ENCODE measurements at places on chromosomes 4 and X. TPM values are rescaled to one million over a fixed set of nuclear protein-coding genes. Genes with fewer than 3 reads are reported as not detected.

DNA sequence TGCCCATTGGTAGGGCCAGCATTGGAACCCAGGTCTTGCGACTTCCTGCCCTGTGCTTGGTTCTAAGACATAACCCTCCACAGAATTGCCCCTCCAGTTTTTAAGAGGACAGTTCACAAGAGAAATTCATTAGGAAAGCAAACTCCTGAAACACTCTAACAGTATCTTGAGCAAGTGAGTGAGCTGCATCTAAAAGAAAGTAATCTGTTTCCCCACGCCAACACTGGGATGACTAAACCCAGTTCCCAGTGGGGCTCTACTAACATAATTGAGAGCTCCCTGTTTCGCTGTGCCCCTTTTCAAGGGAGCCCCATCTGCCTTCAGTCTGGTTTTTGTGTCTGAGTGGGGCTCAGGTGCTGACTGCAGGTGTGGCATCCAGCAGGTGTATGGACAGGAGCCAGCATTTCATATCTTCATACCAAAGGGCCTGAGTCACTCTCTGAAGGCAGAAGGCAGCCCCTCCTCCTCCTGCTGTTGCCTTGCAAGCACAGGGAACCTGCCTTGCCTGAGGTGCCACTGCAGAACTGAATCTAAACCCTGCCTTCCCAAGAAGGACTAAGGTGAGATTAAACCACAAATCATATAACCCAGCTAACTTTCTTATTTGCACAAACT, 8.0 kb downstream of the AMOT start:
- H3K4me1 ChIP-seq = no peaks in the 10 kb centered on the region
- H3K4me3 ChIP-seq = no peak overlapping the region
- no peaks in the 10 kb centered on the region for H3K27me3 ChIP-seq
- no peak for DNase-seq
- H3K36me3 ChIP-seq = no peaks in the 10 kb centered on the region

DNA sequence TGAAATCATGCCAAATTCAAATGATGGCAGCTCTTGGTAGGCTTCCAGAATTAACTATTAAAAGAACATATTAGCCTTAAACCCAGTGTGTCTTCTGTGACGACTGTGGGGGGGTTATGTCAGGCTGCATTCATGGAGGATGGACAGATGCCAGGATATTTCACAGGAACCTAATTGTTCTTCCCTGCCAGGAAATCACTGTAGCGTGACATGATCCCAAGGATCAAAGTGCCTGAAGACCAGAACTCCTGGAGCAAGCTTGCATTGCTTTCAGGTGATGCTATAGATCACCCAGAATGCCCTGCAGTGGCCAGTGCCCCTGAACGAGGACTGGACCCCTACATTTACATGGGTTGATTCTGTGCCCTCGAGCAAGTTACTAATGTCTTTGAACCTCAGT, 1093.0 kb upstream of the TENM3 start:
- H3K4me3 ChIP-seq = no peak overlapping the region
- H3K27ac ChIP-seq = no peak overlapping the region
- no peaks in the 10 kb centered on the region for H3K27me3 ChIP-seq
- DNase-seq = no peak

DNA sequence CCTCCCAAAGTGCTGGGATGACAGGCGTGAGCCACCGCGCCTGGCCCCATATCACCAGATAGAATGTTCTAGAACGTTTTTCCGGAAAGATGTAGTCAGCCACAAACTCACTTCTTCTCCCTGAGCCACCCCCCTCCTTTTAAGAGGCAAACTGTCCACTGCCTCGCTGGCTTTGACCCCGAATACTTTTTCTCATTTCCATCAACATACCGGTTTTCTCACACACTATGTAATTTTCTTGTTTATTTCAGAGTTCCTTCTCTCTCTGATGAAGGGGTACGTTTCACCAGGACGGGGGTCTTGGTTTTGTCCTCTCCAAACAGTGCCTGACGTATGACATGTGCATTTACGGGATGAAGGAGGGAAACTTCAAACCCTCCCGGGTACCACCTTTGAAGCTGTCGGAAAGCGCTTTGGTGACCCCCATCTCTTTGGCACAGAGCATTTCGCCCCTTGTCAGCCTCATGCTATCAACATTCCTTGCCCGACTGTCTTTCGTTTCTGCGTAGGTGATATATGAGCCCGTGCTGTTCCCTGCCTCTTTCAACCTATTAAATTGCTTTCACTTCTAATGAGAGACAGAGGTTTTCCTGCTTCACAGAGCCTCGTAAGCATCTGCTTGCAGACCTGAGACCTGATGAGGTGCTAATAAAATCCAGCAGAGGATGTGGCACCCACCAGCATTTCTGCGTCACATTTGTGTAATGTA, 73.8 kb downstream of the CRLF2 start:
- no peak overlapping the region for H3K4me3 ChIP-seq
- H3K36me3 ChIP-seq = no peaks in the 10 kb centered on the region
- no peak overlapping the region for H3K27ac ChIP-seq
- H3K27me3 ChIP-seq = no peaks in the 10 kb centered on the region

MAGEB17 gene
- total RNA-seq = not detected

FOXR2 gene
- total RNA-seq = not detected

DNA sequence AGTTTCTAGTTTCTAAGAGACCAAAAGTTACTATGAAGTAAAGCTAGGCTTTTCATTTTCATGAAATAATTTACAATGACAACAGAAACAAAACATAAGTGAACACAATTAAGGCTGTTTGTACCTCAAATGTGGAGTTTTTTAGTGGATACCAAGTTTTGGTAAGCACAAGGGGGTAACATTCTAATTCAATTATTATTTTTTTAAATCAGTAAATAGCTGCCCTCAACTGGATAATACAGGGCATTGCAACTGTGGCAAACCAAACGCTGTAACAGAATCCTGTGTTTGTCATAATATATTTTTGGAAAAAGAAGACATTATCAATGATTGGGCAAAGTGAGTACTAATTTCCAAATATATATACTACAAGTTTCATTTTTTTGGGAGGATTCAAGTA, 150.3 kb downstream of the FBXW7 start:
- no peak overlapping the region for H3K4me3 ChIP-seq
- DNase-seq = no peak
- no peaks in the 10 kb centered on the region for H3K4me1 ChIP-seq
- no peaks in the 10 kb centered on the region for H3K36me3 ChIP-seq

UGT2B10 gene
- total RNA-seq = not detected

- H3K27ac ChIP-seq = no peak overlapping the region
- no peaks in the 10 kb centered on the region for H3K4me1 ChIP-seq
- no peak overlapping the region for H3K4me3 ChIP-seq
- DNase-seq = no peak
- no peaks in the 10 kb centered on the region for H3K36me3 ChIP-seq
- no peaks in the 10 kb centered on the region for H3K27me3 ChIP-seq
These were observed 182.1 kb downstream of the MOSPD2 start for GRCh38 chrX:15055146-15055930.

DNA sequence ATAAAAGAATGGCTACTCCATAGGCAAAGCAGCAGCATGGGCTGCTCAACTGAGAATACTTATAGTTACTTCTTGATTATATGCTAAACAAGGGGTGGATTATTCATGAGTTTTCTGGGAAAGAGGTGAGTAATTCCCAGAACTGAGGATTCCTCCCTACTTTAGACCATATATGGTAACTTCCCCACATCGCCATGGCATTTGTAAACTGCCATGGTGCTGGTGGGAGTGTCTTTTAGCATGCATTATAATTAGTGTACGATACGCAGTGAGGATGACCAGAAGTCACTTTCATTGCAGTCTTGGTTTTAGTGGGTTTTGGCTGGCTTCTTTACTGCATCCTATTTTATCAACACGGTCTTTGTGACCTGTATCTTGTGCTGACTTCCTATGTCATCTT, 141.5 kb downstream of the MAGEB17 start:
- DNase-seq = no peak
- no peaks in the 10 kb centered on the region for H3K4me1 ChIP-seq
- no peak overlapping the region for H3K27ac ChIP-seq
- H3K36me3 ChIP-seq = no peaks in the 10 kb centered on the region
- H3K4me3 ChIP-seq = no peak overlapping the region

GRCh38 chr4:165151734-165152133, 39.1 kb upstream of the TMEM192 start:
- no peak for DNase-seq
- H3K4me3 ChIP-seq = no peak overlapping the region
- no peaks in the 10 kb centered on the region for H3K36me3 ChIP-seq
- H3K4me1 ChIP-seq = no peaks in the 10 kb centered on the region
- no peak overlapping the region for H3K27ac ChIP-seq

DCAF8L2 gene
- 2.9 TPM for total RNA-seq

DNA sequence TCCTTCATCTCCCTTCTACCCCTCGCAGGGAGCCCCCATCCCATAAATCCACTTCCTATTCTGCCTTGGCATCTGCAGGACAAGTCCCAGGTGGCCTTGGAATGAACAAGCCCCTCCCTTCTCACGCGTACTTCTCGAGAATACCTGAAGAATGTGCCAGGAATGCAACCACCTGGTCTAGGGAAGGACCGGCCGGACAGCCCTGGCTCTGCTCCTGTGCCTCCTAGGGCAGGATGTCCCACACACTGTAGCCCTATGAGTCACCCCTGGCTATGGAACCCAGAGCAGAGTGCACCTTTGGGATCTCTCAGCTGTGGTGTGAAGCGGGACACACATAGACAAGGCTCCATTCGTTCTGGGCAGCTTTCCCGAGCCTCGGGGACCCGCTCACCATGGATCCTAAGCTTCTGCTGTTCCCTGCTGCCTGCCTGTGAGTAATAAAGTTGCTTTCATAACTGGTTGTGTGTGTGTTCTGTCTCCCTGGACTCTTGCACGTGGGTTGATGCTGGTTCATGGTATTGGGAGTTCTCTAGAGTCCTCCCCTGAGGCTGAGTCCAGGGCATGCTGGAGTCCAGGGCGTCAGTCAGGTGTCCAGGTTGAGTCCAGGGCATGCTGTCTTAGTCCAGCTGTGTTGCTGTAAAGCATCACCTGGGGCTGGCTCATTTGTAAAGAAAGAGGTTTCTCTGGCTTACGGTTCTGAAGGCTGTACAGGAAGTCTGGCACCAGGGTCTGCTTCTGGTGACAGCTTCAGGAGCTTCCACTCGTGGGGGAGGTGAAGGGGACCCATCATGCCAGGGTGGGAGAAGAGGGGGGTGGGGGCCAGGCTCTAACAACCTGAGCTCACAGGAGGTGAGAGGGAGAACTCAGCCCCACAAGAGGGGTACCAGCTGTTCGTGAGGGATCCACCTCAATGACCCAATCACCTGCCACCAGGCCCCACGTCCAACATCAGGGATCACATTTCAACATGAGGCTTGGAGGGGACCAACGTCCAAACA, 7.4 kb upstream of the PDE6B start:
- H3K4me1 ChIP-seq = no peaks in the 10 kb centered on the region
- no peaks in the 10 kb centered on the region for H3K27me3 ChIP-seq
- H3K4me3 ChIP-seq = no peak overlapping the region
- DNase-seq = no peak
- H3K27ac ChIP-seq = no peak overlapping the region

DNA sequence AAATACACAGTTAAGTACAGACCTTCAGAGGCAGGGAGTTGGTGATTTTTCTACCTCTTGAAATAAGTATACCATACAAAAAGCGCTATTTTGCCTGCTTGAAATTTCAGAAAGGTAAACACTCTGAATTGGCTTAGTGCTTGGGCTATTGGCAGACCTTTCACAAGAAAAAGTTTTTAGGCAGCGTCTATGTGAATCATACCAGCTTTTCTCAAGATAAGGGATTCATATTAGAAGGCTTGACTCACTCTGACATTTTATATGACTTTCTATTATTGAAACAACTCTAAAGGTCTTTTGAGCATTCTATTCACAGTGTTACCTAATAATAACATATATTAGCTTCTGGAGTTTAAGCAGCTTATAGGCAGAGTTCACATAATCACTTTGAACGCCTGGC, 286.4 kb upstream of the FAT1 start:
- no peaks in the 10 kb centered on the region for H3K4me1 ChIP-seq
- no peaks in the 10 kb centered on the region for H3K36me3 ChIP-seq
- no peak overlapping the region for H3K4me3 ChIP-seq
- no peak overlapping the region for H3K27ac ChIP-seq
- no peak for DNase-seq

DNA sequence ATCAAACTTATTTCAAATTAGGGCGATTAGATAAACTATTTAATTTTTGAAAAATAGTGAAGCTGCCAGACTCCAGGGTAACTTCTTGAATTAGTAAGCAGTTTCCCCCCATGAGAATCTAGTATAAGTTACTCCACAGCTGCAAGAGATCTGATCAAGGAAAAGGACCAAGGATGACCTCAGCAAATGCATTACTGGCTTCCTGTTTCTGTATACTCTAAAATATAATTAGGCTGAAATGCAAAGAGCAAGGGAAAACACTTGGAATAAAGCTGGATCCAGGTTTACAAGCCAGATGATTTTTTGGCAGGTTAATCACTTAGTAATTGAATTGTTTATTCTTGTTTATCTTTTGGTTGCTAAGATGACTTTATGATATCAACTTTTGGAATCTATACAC, 13.4 kb upstream of the P2RY10 start:
- H3K36me3 ChIP-seq = no peaks in the 10 kb centered on the region
- H3K27ac ChIP-seq = no peak overlapping the region
- H3K4me3 ChIP-seq = no peak overlapping the region
- H3K4me1 ChIP-seq = no peaks in the 10 kb centered on the region
- H3K27me3 ChIP-seq = no peaks in the 10 kb centered on the region

- H3K4me1 ChIP-seq = no peaks in the 10 kb centered on the region
- no peak overlapping the region for H3K4me3 ChIP-seq
- H3K27ac ChIP-seq = no peak overlapping the region
- H3K36me3 ChIP-seq = no peaks in the 10 kb centered on the region
- H3K27me3 ChIP-seq = no peaks in the 10 kb centered on the region
These were observed 190.2 kb upstream of the AGA start for GRCh38 chr4:177632481-177632880.

KIF4A gene
- total RNA-seq = 0.15 TPM

GRCh38 chr4:187606581-187606980, 389.0 kb upstream of the ZFP42 start:
- H3K36me3 ChIP-seq = no peaks in the 10 kb centered on the region
- no peaks in the 10 kb centered on the region for H3K27me3 ChIP-seq
- no peak overlapping the region for H3K27ac ChIP-seq
- H3K4me1 ChIP-seq = no peaks in the 10 kb centered on the region

- H3K27ac ChIP-seq = no peak overlapping the region
- DNase-seq = no peak
- H3K27me3 ChIP-seq = no peaks in the 10 kb centered on the region
- no peak overlapping the region for H3K4me3 ChIP-seq
- no peaks in the 10 kb centered on the region for H3K36me3 ChIP-seq
These were observed 2.4 kb downstream of the TFDP3 start for GRCh38 chrX:133215747-133216146.

DNA sequence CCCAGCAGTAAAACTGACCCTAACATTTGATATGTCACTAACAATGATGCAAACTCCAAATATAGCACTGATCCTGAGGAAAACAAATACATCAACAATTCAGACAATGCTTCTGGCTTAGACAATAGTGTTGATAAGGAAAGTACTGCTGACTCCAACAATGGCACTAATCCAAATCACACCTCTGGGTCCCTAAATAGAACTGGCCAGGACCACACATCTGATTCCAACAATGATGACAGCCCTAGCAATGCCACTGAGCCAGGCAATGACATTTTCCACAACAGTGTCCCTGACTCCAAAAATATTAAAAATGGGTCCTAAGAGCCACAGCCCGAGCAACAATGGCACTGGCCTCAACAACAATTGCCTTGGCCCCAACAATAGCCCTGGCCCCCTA, 243.1 kb upstream of the APOOL start:
- H3K4me3 ChIP-seq = no peak overlapping the region
- H3K4me1 ChIP-seq = no peaks in the 10 kb centered on the region
- H3K27me3 ChIP-seq = no peaks in the 10 kb centered on the region
- no peaks in the 10 kb centered on the region for H3K36me3 ChIP-seq

GRCh38 chr4:123125477-123125876, 203.1 kb upstream of the NUDT6 start:
- no peak overlapping the region for H3K4me3 ChIP-seq

ADH1A gene
- total RNA-seq = 0.70 TPM
